ENCODE measurements at places on chromosomes 5 and 9. TPM values are rescaled to one million over a fixed set of nuclear protein-coding genes. Genes with fewer than 3 reads are reported as not detected.

- DNase-seq, result no peak
- no peak overlapping the region for H3K27ac ChIP-seq
- no peaks in the 10 kb centered on the region for H3K36me3 ChIP-seq
- no peak overlapping the region for H3K4me3 ChIP-seq
These were observed 52.8 kb upstream of the CCDC112 start for GRCh38 chr5:115349001-115349817.

- no peaks in the 10 kb centered on the region for H3K27me3 ChIP-seq
- no peaks in the 10 kb centered on the region for H3K36me3 ChIP-seq
- H3K4me1 ChIP-seq, result no peaks in the 10 kb centered on the region
- H3K27ac ChIP-seq, result no peak overlapping the region
- DNase-seq, result no peak
- no peak overlapping the region for H3K4me3 ChIP-seq
These were observed 51.9 kb downstream of the COL27A1 start for GRCh38 chr9:114207034-114207810.

DNA sequence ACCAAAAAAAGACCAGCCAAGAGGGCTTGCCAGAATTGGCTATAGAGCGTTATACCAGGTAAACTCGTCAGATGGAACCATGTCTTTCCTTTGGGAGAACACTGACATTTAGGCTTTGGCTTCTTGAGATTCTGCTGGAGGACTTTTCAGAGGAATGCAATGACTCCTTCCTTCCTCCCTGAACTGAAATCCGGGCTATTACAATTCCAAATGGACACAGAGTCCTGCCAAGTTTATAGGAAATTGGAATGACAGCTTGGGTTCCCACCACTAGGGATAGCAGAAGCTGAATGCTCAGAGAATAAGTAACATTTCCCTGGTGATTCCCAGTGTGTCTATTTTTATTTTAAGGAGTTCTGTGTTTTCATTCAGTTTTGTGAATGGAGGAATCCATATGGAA, 143.0 kb downstream of the FGF1 start:
- H3K4me1 ChIP-seq, result no peaks in the 10 kb centered on the region
- no peak overlapping the region for H3K27ac ChIP-seq
- H3K36me3 ChIP-seq, result no peaks in the 10 kb centered on the region
- no peaks in the 10 kb centered on the region for H3K27me3 ChIP-seq

DNA sequence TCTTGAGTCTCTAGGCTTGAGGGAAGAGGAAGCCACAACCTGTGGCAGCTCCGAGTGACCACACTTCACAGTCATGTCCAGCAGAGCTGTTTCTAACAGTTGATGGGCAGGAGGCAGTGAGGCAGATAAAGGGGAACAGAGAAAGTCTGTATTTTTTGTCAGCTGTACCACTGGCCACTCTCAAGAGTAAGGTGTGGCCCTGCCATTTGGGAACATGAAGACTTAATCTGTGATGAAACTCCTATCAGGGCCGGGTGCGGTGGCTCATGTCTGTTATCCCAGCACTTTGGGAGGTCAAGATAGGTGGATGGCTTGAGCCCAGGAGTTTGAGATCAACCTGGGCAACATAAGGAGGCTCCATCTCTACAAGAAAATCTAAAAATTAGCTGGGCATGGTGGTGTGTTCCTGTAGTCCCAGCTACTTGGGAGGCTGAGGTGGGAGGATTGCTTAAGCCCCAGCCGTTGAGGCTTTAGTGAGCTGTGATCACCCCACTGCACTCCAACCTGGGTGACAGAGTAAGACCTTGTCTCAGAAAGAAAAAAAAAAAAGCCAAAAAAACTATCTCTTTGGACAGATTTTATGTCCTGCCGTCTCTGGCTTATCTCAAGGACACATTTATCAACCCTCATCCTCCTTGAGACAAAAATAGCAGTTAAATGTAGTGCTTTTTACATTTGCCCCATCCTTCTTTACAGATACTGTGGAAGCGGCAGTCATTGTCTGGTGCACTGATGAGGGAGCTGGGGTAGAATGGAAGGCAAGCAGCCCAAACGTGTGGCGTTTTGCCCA, 11.9 kb upstream of the COL15A1 start:
- no peaks in the 10 kb centered on the region for H3K27me3 ChIP-seq
- no peaks in the 10 kb centered on the region for H3K36me3 ChIP-seq
- no peak for DNase-seq
- no peak overlapping the region for H3K4me3 ChIP-seq
- no peaks in the 10 kb centered on the region for H3K4me1 ChIP-seq
- no peak overlapping the region for H3K27ac ChIP-seq

GRCh38 chr9:72363908-72364678, 915 bp downstream of the ZFAND5 start:
- DNase-seq, result no peak
- H3K4me3 ChIP-seq, result peak overlapping the region; percentile 99
- peaks cover 52% of the 10 kb centered on the region for H3K36me3 ChIP-seq
- no peaks in the 10 kb centered on the region for H3K27me3 ChIP-seq
- H3K27ac ChIP-seq, result peak overlapping the region; percentile 91
- peaks cover 10% of the 10 kb centered on the region for H3K4me1 ChIP-seq

DNA sequence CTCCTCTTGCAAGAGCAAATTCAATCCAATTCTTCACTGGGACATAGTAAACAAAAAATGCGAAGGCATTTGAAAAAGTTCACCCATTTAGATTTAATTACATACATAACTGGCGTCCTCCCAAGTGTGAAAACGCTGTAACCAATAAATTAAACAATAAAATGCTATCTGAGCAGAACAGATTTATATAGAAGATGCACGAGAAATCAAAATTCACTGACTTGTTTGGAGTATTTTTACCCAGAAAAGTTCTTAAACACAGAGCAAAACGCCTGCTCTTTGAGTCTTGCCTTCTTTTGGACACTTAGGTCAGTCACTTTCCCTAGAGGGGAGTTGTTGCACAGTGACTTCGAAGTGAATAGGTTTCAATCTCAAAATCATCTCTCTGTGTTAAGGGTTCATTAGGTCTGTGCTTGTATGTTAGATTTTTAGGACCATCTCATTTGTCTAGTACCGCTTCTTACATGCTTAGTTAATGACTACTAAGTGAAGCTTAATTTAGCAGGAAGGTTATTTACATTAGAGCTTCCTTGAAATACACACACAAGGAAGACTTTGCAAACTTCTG, 1.9 kb downstream of the ALDH1A1 start:
- H3K27me3 ChIP-seq, result no peaks in the 10 kb centered on the region
- no peak for DNase-seq
- H3K27ac ChIP-seq, result no peak overlapping the region
- 0 out of 2 replicates have a peak, but pooled peaks cover 3% of the 10 kb centered on the region for H3K4me1 ChIP-seq

- H3K27me3 ChIP-seq, result no peaks in the 10 kb centered on the region
- no peaks in the 10 kb centered on the region for H3K36me3 ChIP-seq
- no peak overlapping the region for H3K4me3 ChIP-seq
- DNase-seq, result no peak
- H3K4me1 ChIP-seq, result no peaks in the 10 kb centered on the region
- no peak overlapping the region for H3K27ac ChIP-seq
These were observed 324.4 kb downstream of the PDE4D start for GRCh38 chr5:59569158-59569557.

DNA sequence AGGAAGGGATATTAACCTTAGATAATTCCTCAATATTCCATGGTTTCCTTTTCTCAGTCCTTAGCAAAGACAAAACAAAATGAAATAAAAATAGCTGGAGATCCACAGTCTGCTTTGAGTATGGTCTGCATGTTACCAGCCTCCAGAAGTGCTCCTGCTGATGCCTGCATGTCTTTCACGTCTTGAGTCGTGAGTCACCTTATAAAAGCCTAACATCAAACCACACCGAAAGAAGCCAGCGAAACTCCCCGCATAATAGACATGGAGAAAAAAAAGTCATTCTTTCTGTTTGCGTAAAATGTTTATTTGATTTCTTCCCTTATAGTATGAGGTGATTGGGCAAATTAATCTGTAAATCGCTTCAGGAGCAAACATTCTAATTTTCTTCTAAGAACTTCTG, 380.5 kb downstream of the SLCO4C1 start:
- no peak for DNase-seq
- no peaks in the 10 kb centered on the region for H3K27me3 ChIP-seq
- H3K36me3 ChIP-seq, result no peaks in the 10 kb centered on the region
- H3K4me1 ChIP-seq, result no peaks in the 10 kb centered on the region

DNA sequence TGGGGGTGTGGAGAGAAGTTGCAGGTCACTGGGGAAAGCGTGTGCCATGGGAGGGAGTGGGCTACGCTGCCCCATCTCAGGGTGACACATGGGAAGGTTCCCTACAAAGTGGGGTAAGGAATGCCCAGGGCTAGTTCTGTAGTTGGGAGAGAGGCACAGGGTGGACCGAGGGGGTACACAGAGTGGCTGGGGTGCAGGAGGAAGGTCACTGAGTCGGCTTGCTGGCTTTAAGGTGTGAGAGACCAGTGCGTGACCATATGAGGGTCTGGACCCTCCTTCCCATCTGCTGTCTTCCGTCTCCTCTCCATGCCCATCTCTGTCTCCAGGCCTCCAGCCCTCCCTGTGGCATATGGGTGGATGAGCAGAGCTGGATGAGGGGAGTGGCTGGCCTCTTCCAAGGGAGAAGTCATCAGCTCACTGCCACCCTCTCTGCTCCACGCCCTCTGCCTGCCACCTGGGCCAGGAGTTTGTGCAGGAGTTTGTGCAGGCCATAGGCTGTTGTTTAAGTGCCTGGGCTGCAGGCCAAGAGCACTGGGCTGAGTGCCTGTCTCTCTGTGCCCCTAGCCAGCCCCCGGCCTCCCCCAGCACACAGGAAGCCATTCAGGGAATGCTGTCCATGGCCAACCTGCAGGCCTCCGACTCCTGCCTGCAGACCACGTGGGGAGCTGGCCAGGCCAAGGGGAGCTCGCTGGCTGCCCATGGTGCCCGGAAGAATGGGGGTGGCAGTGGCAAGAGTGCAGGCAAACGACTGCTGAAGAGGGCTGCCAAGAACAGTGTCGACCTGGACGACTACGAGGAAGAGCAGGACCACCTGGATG, 96.8 kb downstream of the PHF2 start:
- peak; percentile 37 for DNase-seq
- no peaks in the 10 kb centered on the region for H3K27me3 ChIP-seq
- no peak overlapping the region for H3K27ac ChIP-seq

GRCh38 chr9:29514336-29514735, 1941.1 kb upstream of the C9orf72 start:
- DNase-seq, result no peak
- peaks cover 9% of the 10 kb centered on the region for H3K4me1 ChIP-seq
- H3K36me3 ChIP-seq, result peaks cover 4% of the 10 kb centered on the region
- no peak overlapping the region for H3K27ac ChIP-seq
- H3K4me3 ChIP-seq, result no peak overlapping the region

GRCh38 chr5:112159435-112159834, 259.6 kb downstream of the EPB41L4A start:
- H3K4me1 ChIP-seq, result peaks cover 7% of the 10 kb centered on the region
- no peak overlapping the region for H3K4me3 ChIP-seq
- H3K36me3 ChIP-seq, result peaks cover 25% of the 10 kb centered on the region
- no peaks in the 10 kb centered on the region for H3K27me3 ChIP-seq
- H3K27ac ChIP-seq, result no peak overlapping the region

DNA sequence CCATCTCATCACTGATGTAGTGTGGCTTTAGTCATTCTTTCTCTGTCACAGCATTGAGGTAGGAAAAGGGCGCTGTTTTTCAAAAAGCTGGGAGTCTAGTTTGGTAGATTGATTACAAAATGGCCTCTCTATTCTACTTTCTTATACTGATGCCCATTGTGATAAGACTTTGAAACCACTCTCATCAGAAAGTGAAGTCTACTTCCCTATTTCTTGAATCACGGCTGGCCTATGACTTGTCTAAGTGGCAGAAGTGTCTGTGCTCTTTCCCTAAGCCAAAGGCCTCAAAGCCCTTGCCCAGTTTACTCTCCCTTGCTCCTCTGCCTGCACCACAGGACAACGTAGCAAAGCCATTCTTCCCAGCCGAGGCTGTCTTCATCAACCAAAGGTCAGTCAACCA, 83.0 kb upstream of the IL33 start:
- H3K4me3 ChIP-seq, result no peak overlapping the region
- no peak for DNase-seq
- no peaks in the 10 kb centered on the region for H3K36me3 ChIP-seq

GRCh38 chr5:104353371-104353770, 790.8 kb upstream of the NUDT12 start:
- H3K36me3 ChIP-seq, result no peaks in the 10 kb centered on the region
- no peak for DNase-seq
- no peak overlapping the region for H3K4me3 ChIP-seq
- H3K27me3 ChIP-seq, result no peaks in the 10 kb centered on the region
- no peaks in the 10 kb centered on the region for H3K4me1 ChIP-seq

- H3K4me3 ChIP-seq, result no peak overlapping the region
- H3K27me3 ChIP-seq, result no peaks in the 10 kb centered on the region
- no peaks in the 10 kb centered on the region for H3K36me3 ChIP-seq
- H3K27ac ChIP-seq, result no peak overlapping the region
- peak; percentile 74 for DNase-seq
These were observed 4.9 kb upstream of the C7 start for GRCh38 chr5:40904205-40904993.

DNA sequence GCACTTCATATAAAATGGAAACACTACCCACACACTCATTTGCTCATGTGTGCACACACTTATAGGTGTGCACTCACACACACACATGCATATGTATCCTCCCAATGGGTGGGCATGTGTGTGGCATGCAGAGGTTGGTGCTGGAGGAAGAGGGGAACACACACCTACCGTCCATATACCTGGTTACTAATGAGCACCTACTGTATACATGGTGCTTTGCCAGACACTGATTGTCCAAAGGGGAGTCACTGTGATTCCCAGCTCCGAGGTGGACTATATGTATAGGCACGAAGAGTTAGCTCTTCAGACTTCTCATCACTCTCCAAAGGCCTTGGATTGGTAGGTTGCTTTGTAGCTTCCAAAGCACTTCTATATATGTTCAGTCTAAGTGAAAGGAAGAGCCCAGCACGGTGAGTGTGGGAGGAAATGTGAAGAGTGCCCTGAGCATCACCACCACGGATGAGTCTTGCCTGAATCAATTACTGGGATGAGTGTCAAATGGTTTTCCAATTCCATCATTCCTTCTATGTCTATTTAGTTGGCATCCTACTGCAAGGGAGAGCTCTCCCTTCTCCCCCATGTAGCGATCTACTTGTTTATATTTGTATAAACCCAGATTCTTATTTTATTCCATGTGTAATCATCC, 12.6 kb upstream of the ERGIC1 start:
- H3K36me3 ChIP-seq, result no peaks in the 10 kb centered on the region
- DNase-seq, result no peak
- H3K27ac ChIP-seq, result no peak overlapping the region
- no peaks in the 10 kb centered on the region for H3K27me3 ChIP-seq

GRCh38 chr9:114965564-114965963, 35.2 kb upstream of the TNFSF8 start:
- H3K4me3 ChIP-seq, result no peak overlapping the region
- DNase-seq, result no peak
- H3K27ac ChIP-seq, result no peak overlapping the region
- H3K36me3 ChIP-seq, result no peaks in the 10 kb centered on the region
- H3K4me1 ChIP-seq, result no peaks in the 10 kb centered on the region

- no peak overlapping the region for H3K27ac ChIP-seq
- peaks cover 14% of the 10 kb centered on the region for H3K4me1 ChIP-seq
- no peak overlapping the region for H3K4me3 ChIP-seq
These were observed 34.1 kb upstream of the NR4A3 start for GRCh38 chr9:99787556-99787955.

GRCh38 chr9:17509701-17510100, 69.2 kb upstream of the SH3GL2 start:
- H3K4me3 ChIP-seq, result no peak overlapping the region
- H3K4me1 ChIP-seq, result no peaks in the 10 kb centered on the region
- no peak for DNase-seq
- no peaks in the 10 kb centered on the region for H3K36me3 ChIP-seq
- no peaks in the 10 kb centered on the region for H3K27me3 ChIP-seq

The UIMC1 gene
- polyA plus RNA-seq, result 12.8 TPM

The PROB1 gene
- polyA plus RNA-seq, result 0.89 TPM

The TEX48 gene
- polyA plus RNA-seq, result not detected

The TLR4 gene
- polyA plus RNA-seq, result under 0.01 TPM

The CYSRT1 gene
- 6.5 TPM for polyA plus RNA-seq

The CDKN2B gene
- 0.20 TPM for polyA plus RNA-seq

The VLDLR gene
- polyA plus RNA-seq, result 24.2 TPM

The SLC46A2 gene
- 0.02 TPM for polyA plus RNA-seq

The LCN9 gene
- 2.3 TPM for polyA plus RNA-seq

The ADRB2 gene
- polyA plus RNA-seq, result 0.77 TPM
